ENCODE measurements at places on chromosomes 6 and 20.

DNA sequence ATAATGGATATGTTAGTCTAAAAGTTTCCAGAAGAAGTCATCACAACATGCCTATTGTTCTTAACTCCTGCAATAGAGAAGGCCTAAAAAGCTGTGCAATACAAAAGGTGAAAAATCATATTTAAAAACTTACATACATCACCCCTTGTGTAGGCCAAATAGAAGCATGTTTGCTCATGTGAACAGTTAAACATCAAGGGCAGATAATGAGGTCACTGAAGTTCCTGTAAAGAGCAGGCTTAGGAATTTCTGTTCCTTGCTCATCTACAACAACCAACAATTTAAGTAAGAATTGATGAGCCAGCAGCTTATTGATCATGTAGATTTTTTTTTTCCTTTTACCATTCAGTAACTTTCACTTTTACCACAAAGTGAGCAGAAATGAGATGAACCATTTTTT, 7.5 kb upstream of the NUP153 start:
- DNase-seq: no peak

GRCh38 chr6:135655055-135655454, 157.5 kb upstream of the AHI1 start:
- DNase-seq: no peak

GRCh38 chr6:109458774-109459531, 3.4 kb upstream of the MICAL1 start:
- DNase-seq: no peak

DNA sequence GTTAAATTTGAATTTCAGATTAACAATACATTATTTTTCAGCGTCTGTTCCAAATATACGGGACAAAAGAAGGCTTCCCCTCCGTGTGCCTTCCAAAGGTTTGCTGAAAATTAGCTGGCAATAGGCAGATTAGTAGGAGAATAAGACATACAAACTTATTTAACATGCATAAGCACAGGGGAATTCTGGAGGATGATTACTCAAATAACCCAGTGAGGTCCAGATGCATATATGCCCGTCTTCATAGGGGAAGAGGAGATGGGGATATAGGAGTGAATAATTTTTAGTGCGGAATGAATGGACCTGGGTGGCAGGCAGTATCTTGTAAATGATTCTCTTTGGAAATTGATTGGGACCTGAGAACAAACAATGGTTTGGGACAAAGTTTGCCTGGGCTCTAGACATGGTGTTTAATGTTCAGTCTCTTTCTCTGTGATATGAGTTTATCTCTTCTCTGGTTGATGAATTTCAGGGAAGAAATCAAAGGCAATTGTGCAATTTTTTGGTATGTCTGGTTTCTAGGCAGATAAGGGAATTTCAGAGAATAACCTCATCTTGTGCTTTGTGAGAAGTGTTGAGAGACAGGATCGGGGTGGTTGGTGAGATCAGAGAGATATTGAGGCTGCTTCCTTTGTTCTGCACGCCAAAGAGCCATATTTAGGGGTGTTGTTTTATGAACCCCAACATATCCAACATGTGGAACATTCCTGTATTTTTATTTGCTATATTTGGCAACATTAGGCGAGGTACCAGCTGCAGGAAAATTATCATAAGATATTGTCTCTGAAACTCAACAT, 63.7 kb downstream of the MKKS start:
- DNase-seq: no peak

GRCh38 chr6:34574647-34575293, 18.6 kb upstream of the SPDEF start:
- no peak for DNase-seq

- DNase-seq: no peak
Measured at GRCh38 chr20:21614980-21615379, 90.5 kb upstream of the PAX1 start.

All from cortex of kidney (tissue), 1 donor.